ENCODE measurements at places on chromosomes 1 and 21.

DNA sequence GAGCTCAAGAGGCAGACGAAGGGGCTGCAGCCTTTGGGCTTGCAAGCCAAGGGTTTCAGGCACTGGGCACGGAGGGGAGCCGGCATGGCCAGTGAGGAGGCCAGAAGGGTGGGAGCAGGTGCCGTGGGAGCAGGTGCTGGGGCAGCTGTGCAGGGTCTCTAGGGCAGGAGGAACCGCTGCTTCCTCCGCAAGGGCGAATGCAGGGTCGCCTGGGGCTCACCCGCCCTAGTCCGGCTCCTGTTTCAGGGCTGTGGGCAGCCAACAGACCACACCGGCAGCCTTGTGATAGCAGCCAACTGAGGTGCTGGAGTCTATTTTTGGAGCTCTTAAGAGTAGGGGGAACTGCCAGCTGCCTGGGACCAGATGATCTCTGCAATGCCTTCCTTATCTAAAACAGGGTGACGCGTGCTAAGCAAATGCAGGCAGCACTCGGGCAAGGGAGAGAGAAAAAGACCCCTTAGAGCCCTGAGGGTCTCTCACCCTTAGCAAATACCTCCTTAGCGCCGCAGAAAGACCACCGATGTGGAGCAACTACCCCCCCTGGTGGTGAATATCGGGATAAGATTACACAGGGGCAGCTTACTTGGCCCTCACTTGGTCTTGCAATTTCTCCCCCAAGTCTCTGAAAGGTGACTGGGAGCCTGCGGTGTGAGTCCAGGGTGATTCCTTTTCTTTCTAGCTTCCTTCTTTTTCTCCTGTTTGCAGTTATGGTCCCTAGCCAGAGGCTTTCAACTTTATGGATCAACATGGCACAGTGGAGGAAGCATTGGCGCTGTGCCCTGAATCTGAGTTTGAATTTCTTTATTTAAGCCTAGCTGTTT, 20.7 kb upstream of the MAPKAPK2 start:
- DNase-seq = peak; percentile 70

- no peak for DNase-seq
Measured at GRCh38 chr1:243293941-243294722, 38.3 kb downstream of the SDCCAG8 start.

- no peak for DNase-seq
Measured at GRCh38 chr1:7006996-7007871, 222.0 kb downstream of the CAMTA1 start.

- DNase-seq = no peak
Measured at GRCh38 chr21:42758721-42759593, 105.5 kb downstream of the PDE9A start.

- DNase-seq = no peak
Measured at GRCh38 chr21:45020629-45021427, 53.6 kb upstream of the ADARB1 start.

- no peak for DNase-seq
Measured at GRCh38 chr1:53266038-53266437, 27.7 kb upstream of the MAGOH start.

DNA sequence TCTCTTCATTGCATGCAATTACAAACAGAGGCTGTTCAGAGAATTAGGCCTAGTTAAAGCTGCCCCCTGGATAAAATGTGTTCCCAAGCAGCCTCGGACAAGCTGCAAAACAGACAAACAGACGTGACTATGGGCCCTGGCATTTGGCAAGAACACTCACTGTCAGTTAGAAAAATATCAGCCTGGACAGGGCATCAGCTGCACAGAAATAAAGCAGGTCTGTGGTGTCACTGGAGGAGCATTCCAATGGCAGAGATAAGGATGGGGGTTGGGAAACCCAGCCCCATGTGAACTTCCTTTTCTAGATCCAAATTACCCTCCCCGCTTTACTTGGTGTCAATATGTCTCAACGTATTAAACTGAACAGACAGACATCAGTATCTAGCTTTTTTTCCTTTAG, 177.1 kb downstream of the GPATCH2 start:
- no peak for DNase-seq

DNA sequence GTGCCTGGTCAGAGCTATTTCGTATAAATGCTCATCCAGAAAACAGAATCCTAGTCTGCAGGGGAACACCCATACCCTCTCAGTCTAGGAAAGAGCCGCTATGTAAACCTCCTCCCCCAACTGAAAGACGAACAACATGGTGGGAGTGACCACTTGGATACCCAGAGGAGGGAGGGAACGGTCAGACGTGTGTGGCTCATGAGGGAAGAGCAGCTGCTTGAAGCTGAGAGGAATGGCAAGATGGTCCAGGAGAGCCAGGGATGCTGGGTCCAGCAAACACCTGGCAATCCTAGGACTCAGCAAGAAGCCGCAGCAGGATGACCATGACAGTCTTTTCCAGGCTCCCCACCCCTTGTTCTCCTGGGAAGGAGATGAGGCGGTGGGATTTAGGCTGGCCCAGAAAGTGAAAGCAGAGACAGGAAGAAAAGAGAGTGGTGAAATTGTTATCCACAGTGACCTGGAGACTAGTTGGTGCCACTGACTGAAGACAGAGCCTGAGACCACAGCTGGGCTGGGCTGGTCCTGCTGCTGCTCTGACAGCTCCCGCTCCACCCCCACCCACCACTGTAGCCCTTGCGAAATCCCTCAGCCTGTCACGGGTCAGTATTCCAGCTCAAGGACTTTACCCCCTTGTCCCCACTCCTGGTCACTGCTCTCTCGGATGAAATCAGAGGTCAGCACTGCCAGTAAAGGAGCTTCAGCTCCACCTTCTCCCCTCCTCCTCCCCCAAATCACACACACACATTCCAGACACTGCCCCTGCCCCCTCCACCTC, 3.6 kb downstream of the CERS2 start:
- no peak for DNase-seq

- no peak for DNase-seq
Measured at GRCh38 chr1:9069326-9070100, at the start of gene SLC2A5. Gene SLC2A5, minus strand, starts transcription at chr1:9069635. Its CDS starts 99 bp downstream, at chr1:9069536.

- no peak for DNase-seq
Measured at GRCh38 chr1:14476170-14476955, 122.1 kb upstream of the KAZN start.

DNA sequence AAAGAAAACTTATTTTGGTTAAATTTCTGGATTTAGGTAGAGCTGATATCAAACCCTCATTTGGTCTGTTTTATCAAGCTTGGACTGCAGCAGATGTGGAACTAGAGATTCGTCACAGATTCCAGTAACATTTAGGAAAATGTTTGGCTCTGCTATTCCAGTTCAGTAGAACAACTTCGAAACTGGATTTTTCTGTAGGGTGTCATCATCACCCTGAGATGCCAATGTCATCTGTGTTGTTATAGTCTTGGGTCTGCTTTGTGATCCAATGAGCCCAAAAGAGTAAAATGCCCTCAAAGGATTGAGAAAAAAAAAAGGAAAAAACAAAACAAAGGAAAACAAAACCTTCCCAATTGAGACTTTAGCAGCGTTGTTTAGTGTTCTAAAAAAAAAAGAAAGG, 55.4 kb downstream of the LAMC2 start:
- no peak for DNase-seq

GRCh38 chr1:229326601-229327000, 16.2 kb downstream of the CCSAP start:
- no peak for DNase-seq

GRCh38 chr21:35351434-35351833, 302.3 kb upstream of the RUNX1 start:
- no peak for DNase-seq

DNA sequence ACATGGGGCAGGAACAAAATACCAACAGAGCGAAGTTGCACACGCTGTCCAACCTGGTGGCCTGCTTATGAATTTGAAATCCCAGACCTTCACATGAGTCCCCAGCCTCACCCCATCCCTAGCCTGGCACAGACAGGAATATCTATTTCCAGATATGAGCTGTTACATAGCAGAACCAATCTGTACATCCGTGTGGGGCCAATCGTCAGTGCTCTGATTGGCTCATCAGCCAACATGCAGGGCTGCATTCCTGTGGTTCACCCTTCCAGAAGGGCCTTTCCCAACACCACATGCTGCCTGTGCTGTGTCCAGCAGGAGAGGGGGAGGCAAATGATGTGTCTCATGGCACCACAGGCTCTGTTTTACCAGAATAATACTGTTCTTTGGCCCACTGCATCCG, 31.3 kb downstream of the CCN1 start:
- no peak for DNase-seq

GRCh38 chr1:64403331-64403730, 66.6 kb upstream of the CACHD1 start:
- no peak for DNase-seq

- no peak for DNase-seq
Measured at GRCh38 chr1:103025858-103026409, 82.4 kb downstream of the COL11A1 start.

GRCh38 chr1:205581321-205581980, 50.4 kb downstream of the ELK4 start:
- no peak for DNase-seq

- no peak for DNase-seq
Measured at GRCh38 chr1:163231385-163231784, 28.7 kb upstream of the RGS5 start.

- DNase-seq = no peak
Measured at GRCh38 chr21:44530903-44531605, 8.9 kb downstream of the KRTAP10-1 start.

DNA sequence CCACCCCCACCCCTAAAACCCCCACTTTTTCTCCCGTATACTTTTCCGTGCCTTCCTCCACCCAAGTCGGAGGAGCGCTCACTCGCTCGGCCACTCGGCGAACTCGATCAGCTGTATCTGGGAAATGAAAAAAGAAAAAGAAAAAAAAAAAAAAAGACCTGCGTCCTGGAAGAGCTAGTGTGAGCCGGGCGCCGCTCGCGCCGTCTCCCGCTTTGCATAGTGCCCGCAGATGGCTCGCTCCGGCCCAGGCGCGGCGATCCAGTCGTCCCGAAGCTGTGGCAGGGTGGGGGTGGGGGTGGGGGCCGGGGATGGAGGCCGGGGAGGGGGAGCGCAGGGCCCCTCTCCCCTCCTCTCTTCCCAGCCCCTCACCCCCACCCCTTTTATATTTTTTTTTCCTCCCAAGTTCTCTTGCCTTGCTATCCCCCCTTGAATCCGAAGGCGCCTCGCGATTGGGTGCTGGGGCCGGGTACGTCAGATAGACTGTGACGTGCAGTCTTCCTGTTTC, 299 bp upstream of the PROX1 start:
- DNase-seq = peak; percentile 90

DNA sequence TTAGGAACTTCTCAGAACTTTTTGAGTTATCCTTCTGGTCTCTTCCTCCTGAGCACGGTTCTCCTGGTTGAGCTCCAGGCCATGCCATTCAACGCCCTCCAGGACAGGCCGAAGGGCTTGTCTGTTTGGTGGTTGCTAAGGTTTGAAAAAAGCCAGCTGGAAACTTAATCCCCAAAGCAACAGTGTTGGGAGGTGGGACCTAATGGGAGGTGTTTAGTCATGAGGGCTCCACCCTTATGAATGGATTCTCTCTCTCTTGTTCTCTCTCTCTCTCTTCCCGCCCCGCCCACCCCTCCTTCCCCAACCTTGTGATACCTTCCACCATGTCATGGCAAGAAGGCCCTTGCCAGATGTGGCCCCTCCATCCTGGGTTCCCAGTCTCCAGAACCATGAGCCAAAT, 829 bp downstream of the KCNE1 start:
- DNase-seq = no peak

DNA sequence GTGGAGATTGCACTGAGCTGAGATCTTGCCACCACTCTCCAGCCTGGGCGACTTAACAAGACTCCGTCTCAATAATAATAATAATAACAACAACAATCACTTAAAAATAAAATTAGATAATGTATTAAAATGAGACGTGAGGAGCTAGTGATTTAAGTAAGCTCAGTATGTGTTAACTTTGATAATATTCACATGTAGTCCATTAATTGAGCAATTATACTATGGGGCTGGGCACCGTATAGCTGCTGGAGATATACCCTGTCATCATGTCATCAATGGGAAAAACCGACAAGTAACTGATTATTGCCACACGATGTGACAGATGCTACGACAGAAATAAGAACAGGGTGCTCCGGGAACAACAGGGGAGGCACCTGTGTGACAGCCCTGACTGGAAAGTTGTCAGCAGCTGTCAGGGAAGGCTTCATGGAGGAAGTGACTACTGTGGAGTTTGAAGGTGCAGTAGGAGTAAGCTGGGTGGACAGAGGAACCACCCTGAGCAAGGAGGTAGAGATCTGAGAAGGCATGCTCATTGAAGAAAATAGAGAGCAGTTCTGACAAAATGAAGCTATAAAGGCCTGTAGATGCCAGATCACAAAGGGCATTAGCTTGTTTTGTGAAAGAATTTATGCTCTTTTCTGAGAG, 924 bp upstream of the CAMSAP2 start:
- DNase-seq = no peak

DNA sequence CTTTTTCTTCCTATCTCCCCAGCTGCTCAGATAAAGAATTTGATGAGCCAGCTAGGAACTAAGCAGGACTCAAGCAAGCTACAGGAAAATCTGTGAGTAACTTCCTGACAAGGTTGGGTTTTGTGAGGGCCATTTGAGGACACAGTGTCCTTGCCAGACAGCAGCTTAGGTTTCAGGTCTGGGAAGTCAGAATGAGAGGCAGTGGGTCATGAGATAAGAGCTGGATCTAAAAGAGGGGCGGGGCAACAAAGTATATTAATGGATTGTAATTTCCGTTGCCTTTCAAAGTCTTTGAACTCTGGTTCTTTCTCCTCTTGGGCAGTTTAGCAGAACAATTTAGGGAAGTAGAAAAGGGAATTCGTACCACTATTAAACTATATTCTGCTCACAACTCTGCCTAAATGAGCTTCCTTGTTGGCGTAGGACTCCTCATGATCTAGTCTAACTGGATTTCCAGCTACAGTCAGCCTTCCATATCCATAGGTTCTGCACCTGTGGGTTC, 16.6 kb downstream of the STX12 start:
- no peak for DNase-seq

- DNase-seq = peak; percentile 29
Measured at GRCh38 chr1:187971851-187972250, 1143.1 kb downstream of the PLA2G4A start.

GRCh38 chr1:202193614-202194327, at the start of gene LGR6:
Gene LGR6, plus strand, starts transcription at chr1:202193799. Its CDS starts 191 bp downstream, at chr1:202193990.
- DNase-seq = no peak

DNA sequence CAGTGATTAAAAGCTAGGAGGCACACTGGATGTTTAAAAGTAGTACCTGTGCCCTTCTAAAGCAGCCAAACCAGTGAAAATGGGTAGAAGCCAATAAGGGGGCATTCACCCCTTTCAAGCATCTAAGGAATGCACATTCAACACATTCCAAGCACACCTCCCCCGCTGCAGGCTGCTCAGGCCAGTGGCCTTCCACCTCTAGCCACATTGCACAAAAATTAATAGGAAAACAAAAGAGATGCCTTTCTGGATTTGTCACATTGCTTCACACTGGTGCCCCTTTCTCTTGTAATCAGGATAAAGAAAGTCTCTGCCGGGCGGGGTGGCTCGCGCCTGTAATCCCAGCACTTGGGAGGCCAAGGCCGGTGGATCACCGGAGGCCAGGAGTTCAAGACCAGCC, 834.0 kb downstream of the USP25 start:
- no peak for DNase-seq

Measured in NCI-H2081 (cell line).